SIG-M5 (cell line): ENCODE measurements at places on chromosomes 16 and 17.

DNA sequence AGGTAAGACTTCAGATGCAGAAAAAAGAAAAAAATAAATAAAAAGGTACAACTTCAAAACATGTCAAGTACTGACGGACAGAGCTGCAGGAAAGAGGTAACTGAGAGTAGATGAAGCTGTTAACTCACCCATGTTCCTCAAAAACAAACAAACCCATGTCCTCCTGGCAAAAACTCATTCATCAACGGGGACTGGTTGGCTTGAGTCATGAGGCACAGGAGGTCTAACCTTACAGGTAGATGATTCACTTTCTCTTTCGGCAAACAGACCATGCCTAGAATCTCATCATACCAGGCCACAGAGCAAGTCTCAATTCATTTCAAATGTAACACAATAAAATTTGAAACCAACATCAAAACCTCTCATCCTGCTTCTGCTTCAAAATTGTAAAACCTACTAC lies 12.3 kb upstream of the FASN start:
- DNase-seq, result no peak

- no peak for DNase-seq
Observed at GRCh38 chr16:17431968-17432625, 38.7 kb downstream of the XYLT1 start.

GRCh38 chr16:11205754-11206581 lies 50.0 kb downstream of the SOCS1 start:
- no peak for DNase-seq

DNA sequence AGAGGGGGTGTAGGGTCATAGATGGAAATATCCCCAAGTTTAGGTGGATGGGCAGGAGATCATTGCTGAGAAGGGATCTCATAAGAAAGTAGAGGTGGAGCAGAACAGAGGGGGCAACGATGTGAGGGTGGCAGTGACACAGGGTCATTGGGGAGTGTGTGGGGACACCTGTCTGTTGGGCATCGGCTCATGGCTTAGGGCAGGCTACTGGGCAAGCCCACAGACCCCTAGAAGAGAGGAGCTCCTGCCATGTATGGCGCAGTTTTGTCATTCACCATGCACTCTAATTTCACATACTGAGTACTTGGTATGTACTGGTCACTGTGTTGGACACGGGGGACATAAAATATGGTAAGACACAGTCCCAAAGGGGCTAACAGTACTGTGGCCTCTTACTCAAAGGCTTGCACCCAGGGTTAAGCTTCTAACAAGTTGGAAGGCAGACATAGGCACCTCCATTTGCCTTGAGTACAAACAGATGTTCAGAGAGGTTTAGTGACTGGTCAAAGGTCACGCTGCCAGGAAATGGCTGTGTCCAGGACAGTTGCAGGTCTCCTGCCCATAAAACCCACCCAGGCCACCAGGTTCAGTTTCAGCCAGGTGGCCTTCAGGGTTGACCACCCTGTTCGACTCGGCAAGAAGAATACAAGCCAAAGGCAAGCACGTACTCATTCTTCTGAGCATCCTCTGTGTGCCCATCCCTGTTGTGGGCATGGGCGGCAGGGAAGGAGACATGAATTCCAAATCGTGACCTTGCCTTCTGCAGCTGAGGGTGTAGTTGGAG lies 580.2 kb downstream of the KCNJ18 start:
- no peak for DNase-seq

- no peak for DNase-seq
Observed at GRCh38 chr17:42584880-42585279, 7.4 kb upstream of the PSMC3IP start.

DNA sequence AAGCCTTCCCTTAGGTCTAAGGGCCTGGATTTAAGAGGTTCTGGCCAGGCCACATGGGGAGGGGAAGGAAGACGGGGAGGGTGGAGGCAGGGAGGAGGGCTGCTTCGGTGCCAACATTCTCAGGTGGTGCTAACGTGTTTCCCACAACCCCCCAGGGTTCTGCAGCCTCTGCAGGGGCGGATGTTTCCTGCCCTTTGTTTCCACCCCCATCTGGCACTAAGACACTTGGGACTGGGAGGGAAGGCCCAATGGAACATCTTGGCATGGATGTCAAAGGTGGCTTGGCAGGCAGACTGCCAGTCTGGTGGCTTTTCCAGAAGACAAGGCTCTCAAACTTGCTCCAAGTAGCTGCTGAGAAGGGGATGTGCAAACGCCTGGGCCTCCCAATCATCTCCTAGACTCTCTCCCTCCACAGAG lies 12.7 kb downstream of the HIC1 start:
- no peak for DNase-seq

DNA sequence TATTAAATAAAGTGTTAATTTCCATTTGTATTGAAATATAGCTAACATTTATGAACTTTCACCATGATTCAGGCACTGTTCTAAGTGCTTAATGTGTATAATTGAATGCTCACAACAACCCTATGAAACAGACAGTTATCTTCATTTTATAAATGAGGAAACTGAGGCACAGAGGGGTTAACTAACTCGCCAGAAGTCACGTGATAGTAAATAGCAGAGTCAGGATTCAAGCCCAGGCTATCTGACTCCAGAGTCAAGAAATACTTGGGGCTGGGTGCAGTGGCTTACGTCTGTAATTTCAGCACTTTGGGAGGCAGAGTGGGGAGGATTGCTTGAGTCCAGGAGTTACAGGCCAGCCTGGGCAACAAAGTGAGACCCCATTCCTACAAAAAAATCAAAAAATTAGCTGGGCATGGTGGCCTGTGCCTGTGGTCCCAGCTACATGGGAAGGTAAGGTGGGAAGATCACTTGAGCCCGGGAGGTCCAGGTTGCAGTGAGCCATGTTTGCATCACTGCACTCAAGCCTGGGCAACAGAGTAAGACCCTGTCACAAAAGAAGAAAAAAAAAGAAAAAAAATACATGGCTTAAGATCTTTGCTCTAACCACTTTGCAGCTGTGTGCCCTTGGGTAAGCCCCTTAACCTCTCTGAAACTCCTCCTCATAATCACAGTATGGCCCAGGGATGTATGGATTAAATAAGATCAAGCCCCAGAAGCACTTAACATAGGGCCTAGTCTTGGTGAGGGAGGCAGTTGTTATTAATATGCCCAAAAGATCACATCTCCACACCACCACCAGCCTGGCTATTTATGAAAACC lies 29.0 kb downstream of the WSB1 start:
- no peak for DNase-seq

DNA sequence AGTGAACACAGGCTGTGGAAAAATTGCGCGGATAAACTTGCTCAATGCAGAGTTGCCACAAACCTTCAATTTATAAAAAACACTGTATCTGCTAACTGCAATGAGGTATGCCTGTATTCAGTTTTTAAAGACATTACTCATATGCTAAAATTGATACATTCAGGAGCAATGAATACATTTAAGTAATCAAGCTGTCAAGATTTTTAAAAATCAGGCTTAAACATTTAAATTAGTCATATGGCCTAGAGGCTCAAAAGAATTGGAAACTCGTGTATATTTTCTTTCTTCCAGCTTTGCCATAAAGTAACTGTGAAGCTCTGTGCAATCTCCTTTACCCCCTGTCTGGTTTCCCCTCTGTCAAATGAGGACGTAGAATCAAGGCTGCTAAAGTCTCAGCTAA lies 4.1 kb downstream of the SYNRG start:
- no peak for DNase-seq

GRCh38 chr16:30958175-30959079 lies 873 bp downstream of the SETD1A start:
- no peak for DNase-seq

DNA sequence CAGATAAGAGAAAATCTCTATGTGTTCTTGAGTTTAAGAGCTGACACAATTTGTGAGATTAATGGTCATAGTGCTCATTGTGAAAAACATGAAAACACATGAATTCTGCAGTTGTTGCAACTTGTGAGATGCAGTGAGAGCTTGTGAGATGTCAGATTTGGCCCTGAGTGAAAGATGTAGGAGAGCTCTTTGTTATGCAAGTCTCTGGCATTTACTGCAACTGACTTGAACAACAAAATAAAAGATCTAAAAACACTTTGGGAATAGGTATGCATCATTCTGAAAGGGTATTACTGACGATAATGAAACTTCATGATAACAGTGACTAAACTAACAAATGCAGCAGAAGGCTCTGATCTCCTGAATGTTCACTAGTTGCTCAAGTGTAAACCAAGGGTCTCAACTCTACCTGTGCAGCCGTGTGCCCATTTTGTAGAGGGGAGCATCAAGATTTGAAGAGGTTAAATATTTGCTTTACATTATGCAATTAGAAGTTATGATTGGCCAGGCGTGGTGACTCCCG lies 50.8 kb upstream of the SMIM36 start:
- DNase-seq, result no peak

GRCh38 chr17:14902297-14902696 lies 362.8 kb downstream of the PMP22 start:
- DNase-seq, result no peak

DNA sequence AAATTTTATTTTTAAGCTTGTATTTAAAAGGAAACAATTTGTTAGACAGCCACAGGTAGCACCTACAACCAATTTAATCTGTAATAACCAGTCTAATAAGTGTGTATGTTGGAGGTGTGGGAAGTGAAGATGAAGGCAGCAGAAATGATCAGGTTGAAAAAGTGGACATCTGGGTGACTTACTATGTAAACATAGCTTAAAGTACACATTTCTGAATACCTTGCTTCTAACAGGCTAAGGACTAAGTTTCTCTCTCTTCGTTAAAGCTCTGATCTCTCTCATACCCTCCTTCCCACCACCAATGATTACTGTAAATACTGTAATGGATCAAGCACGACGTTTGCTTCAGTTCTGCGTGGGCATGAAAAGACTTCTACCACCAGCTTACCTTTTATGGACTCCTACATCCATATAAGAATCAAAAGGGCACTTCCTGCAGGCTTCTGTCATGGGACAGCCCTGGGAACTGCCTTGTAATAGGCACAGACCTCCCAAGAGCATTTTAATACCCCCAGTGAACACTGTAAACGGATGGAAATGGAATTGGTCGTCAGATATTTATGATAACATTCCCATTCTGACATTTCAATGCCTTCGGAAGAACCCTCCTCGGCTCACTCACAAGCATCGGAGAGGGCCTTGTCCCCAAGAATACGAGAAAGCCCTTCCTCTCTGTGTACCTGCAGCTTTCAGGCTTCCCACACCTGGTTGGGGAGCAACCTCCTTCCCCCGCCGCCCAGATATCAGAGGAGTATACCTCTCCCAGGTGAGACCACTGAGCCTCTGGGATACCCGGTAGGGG lies 700 bp downstream of the CCDC43 start:
- DNase-seq, result no peak

GRCh38 chr17:6548578-6549330 lies 7.6 kb downstream of the PITPNM3 start:
- DNase-seq, result no peak

DNA sequence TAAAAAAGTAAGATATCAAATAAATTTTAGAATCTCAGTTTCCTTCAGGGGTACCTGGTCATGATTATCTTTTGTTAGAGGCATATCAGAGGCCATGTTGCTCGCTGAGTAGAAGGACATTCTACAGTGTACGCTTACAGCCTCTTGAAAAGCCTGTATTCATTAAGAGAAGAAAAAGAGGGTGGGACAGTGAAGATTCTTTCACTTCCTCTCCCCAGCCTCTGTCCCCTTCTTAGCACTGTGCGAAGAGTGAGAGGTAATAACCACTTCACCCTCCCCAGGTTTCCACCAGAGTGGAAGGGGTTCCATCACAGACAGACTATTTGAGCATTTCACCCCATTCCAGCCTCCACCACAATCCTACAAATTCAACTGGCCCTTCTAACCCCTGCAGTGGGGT lies 4.8 kb upstream of the LPO start:
- no peak for DNase-seq

- DNase-seq, result no peak
Observed at GRCh38 chr16:82660966-82661365, 34.2 kb downstream of the CDH13 start.

GRCh38 chr16:85391175-85391707 lies 221.9 kb upstream of the GSE1 start:
- no peak for DNase-seq

DNA sequence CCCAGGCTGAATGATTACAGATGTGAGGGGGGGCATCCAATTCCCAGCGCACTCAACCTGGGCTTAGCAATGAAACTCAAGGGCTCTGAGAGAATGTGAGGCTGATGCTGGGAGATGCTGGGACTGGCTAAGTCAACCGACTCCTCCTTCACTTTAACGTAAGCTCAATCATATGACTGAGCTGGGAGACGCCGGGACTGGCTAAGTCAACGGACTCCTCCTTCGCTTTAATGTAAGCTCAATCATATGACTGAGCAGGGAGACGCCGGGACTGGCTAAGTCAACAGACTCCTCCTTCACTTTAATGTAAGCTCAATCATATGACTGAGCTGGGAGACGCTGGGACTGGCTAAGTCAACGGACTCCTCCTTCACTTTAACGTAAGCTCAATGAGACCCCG lies 179.4 kb downstream of the VPS53 start:
- no peak for DNase-seq

DNA sequence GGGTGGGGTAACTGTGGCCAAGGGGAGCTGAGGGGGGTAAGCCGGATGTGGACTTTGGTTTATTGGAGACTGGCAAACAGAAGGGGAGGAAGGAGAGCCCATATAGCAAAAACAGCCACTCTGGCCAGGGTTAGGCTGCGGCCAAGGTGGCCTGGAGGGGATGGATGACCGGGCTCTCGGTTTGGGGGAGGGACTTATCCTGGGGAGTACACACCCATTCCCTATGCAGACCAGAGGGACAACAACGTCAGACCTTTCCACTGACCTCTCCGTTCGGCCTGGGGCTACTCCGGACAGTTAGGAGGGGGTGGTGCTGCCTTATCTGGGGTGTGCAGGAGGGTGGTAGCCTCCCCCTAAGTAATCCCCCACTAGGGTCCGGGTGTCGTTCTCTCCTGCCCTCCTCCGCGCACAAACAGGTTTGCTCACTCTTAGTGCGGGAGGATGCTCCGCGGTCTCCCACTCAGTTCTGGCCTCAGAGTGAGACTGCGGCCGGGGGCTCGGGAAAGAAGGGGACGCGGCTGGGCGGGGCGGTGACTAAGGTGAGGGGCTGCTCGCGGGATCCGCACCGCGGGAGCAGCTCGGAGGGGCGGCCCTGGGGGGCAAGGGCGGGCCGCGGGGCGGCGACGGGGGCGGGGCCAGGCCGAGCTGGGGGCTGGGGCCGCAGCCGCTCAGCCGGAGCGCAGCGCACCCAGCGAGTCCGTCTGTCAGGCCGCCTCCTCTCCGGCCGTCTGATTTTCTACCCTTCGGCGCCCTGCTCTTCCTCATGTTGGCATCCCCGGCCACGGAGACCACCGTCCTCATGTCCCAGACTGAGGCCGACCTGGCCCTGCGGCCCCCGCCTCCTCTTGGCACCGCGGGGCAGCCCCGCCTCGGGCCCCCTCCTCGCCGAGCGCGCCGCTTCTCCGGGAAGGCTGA lies at the start of gene WNK4:
Gene WNK4 (plus strand): TSS at position 675 of the 915 bp plus-strand sequence. CDS start 89 bp downstream, at position 764.
- no peak for DNase-seq

DNA sequence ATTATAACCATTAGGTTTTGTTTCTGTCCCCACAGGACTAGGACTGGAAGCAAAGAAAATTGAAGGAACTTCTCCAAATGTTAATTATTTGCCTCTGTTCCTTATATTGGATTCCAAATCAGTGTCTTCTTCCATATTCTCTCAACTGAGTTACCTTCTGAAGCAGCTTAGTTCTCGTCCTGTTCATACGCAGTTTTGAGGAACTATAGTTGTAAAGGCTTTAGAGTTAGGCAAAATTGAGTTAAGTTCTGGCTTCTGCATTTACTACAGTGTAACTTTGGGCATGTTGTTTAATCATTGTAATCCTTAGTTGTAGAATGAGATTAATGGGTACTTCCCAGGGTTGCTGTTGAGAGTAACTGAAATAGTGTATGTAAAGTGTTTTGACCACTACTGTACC lies 11.2 kb downstream of the CBFB start:
- no peak for DNase-seq
